ENCODE measurements at places on chromosomes 7 and 10. TPM values are rescaled to one million over a fixed set of nuclear protein-coding genes. Genes with fewer than 3 reads are reported as not detected.

Gene IFIT3
- 74.5 TPM for total RNA-seq

Gene CHAT
- not detected for total RNA-seq

Gene SPDYE11
- not detected for total RNA-seq

Gene NAT16
- total RNA-seq = not detected

Gene CEP55
- total RNA-seq = 82.5 TPM
